ENCODE measurements at places on chromosomes 13 and 19. TPM values are rescaled to one million over a fixed set of nuclear protein-coding genes. Genes with fewer than 3 reads are reported as not detected.

Gene IGSF23
- polyA plus RNA-seq: not detected

Gene TMEM190
- polyA plus RNA-seq: not detected

Gene KCNRG
- polyA plus RNA-seq: 6.7 TPM

Gene SPACA4
- not detected for polyA plus RNA-seq

Gene NOVA2
- polyA plus RNA-seq: 9.3 TPM

Data from neural cell (in vitro differentiated cells).